ENCODE measurements at places on chromosomes 4 and X. TPM values are rescaled to one million over a fixed set of nuclear protein-coding genes. Genes with fewer than 3 reads are reported as not detected.

The EIF2S3 gene
- total RNA-seq, result 273 TPM

The MAB21L2 gene
- total RNA-seq, result not detected

The DHRSX gene
- 11.9 TPM for total RNA-seq

DNA sequence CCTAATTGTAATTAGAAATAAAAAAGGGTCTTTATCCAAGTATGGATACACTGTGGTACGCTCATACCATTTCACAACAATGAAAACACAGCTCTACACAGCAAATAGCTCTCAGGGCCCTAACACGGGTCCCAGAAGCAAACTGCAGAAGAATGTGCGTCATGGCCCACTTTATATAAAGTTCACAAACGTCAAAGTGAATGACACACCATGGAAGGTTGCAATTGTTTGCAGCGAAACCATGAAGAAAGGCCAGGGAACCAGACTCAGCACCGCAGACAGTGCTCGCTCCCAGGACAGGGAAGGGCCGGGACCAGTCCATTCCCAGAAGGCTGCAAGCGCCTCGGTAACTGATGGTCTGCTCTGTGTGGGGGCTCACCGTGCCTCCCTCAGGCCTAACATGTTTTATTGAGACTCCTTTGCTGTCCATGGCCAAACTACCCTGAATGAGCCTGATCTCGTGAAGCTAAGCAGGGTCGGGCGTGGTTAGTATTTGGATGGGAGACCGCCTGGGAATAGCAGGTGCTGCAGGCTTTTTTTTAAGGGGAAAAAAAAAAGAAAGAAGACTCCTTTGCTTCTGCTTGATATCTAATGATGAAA is 47.8 kb downstream of the ACOX3 start:
- H3K4me1 ChIP-seq, result no peaks in the 10 kb centered on the region

DNA sequence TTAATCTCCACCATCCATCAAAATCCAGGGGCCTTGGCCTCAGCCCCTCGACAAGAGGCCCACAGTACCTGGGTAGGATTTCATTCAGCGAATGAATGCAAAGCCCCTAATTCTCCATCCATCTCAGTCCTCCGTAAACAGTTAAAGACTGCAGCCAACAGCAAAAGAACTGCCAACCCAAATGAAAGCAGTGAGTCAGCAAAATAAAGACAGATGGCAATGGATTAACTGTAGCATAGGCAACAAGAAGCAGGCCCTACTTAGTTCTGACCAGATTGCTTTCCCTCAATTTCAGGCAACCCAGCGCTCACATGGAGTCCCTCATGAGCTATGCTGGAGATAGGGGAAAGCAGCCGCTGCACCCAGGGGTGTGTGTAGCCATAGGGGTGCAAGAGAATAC is 21.4 kb downstream of the PLAC1 start:
- no peak overlapping the region for H3K4me3 ChIP-seq
- DNase-seq, result no peak
- no peaks in the 10 kb centered on the region for H3K4me1 ChIP-seq
- H3K27ac ChIP-seq, result no peak overlapping the region

Data from HCT116 (cell line).